ENCODE measurements at places on chromosomes 3 and 15.

- no peak for DNase-seq
Observed at GRCh38 chr15:101089579-101090427, 162.0 kb downstream of the CHSY1 start.

DNA sequence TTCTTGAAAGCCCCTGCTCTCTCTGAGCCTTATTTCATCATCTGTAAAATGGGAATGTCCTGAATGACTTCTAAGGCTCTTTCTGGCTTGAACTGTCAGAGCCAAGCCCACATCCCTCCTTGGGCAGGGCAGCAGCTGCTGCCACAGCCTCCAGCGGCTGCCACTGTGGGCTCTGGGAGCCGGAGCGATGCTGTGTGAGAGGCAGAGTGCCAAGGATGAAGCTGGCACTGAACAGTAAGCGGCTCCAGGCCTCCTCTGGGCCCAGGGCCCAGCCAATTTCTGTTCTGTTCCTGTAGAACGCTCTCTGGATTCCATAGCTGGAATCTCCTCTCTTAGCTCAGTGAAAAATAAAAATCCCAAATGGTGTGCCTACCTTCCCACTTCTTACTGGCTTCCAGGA is 4.4 kb downstream of the CPLX3 start:
- DNase-seq = no peak

- DNase-seq = no peak
Observed at GRCh38 chr3:197027151-197027895, 2.3 kb downstream of the MELTF start.

GRCh38 chr15:89569090-89569745 is 6.1 kb upstream of the TICRR start:
- DNase-seq = no peak

GRCh38 chr3:69738859-69739203 is 433 bp upstream of the MITF start:
- DNase-seq = no peak

DNA sequence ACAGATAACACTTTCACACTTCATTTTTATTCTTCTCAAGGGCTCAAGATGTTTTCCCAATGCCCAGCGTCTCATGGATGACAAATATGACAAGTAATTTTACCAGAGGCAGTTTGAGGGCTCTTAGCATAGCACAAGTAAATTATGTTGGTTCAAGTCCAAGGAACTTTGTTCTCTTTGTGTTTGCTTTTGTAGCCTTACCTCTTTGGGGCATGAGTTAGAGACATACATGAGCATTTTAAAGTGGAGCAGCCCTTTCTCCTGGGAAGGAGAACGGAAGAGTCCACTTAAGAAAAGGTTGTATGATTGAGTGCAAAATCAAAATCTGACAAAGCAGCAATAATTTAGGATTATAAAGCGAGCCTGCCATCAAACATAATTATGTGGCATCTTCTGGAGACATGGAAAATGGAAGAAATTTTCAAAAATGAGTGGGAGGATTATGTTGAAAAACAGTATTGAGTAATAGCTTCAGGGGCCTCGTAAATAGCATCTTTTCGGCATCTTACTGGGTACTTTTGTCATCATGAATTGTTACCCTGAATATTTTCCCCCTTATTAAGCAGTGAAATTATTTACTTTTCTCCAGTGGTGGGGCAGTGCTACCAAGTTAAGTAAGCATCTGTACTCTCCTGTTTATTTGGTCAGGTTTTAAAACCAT is 65.9 kb downstream of the PGPEP1L start:
- DNase-seq = no peak

- DNase-seq = no peak
Observed at GRCh38 chr3:134299185-134299887, 48.7 kb upstream of the RYK start.

- no peak for DNase-seq
Observed at GRCh38 chr3:61252836-61253235, 1.6 kb upstream of the FHIT start.

DNA sequence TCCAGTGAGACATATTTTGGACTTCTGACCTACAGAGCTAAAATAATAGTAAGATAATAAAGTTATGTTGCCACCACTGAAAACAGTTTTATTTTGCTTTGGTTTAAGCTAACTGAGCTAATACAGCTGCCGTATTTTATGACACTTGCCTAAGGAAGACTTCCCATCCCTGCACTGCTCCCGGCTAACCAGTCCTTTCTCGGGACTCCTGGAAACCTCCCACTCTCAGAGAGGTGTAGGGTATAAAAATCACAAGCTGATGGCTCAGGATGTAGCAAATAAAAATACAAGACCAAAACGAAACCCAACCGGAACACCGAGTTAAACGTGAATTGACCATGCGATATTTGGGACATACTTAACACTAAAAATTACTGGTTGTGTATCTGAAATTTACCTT is 448 bp upstream of the KBTBD12 start:
- no peak for DNase-seq

GRCh38 chr3:174498638-174499037 is 360.5 kb upstream of the NAALADL2 start:
- no peak for DNase-seq

DNA sequence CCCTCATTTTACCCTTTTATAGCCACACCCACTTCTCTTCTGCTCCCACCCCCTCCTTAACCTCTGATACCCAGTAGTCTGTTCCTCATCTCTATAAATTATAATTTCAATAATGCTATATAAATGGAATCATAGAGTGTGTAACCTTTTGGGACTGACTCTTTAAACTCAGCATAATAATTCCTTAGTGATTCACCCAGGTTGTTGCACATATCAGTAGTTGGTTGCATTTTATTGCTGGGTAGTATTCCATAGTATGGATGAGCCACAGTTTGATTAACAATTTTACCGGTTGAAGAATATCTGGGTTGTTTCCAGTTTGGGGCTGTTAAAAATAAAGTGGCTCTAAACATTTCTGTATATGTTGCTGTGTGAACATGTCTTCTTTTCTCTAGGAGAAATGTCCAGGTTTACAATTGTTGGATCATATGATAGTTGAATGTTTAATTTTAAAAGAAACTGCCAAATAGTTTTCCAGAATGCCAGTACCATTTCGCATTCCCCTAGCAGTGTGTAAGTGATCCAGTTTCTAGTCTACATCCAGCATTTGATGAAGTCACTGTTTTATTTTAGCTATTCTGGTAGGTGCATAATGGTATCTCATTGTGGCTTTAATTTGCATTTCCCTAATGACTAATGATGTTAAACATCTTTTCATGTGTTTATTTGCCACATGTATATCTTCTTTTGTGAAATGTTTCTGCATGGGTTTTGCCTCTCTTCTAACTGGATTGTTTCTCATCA is 68.5 kb downstream of the VPS8 start:
- DNase-seq = no peak

GRCh38 chr15:89346516-89347231 is 12.1 kb upstream of the POLG start:
- DNase-seq = no peak

GRCh38 chr3:52128118-52128683 is 26.0 kb downstream of the POC1A start:
- no peak for DNase-seq

GRCh38 chr3:160398820-160399124 is 253 bp downstream of the IFT80 start:
- DNase-seq = no peak

GRCh38 chr3:54957711-54958110 is 29.9 kb upstream of the LRTM1 start:
- DNase-seq = no peak

- peak; percentile 14 for DNase-seq
Observed at GRCh38 chr3:150495563-150496168, 50.6 kb downstream of the SERP1 start.

- DNase-seq = no peak
Observed at GRCh38 chr15:89363133-89363532, 28.5 kb upstream of the POLG start.

DNA sequence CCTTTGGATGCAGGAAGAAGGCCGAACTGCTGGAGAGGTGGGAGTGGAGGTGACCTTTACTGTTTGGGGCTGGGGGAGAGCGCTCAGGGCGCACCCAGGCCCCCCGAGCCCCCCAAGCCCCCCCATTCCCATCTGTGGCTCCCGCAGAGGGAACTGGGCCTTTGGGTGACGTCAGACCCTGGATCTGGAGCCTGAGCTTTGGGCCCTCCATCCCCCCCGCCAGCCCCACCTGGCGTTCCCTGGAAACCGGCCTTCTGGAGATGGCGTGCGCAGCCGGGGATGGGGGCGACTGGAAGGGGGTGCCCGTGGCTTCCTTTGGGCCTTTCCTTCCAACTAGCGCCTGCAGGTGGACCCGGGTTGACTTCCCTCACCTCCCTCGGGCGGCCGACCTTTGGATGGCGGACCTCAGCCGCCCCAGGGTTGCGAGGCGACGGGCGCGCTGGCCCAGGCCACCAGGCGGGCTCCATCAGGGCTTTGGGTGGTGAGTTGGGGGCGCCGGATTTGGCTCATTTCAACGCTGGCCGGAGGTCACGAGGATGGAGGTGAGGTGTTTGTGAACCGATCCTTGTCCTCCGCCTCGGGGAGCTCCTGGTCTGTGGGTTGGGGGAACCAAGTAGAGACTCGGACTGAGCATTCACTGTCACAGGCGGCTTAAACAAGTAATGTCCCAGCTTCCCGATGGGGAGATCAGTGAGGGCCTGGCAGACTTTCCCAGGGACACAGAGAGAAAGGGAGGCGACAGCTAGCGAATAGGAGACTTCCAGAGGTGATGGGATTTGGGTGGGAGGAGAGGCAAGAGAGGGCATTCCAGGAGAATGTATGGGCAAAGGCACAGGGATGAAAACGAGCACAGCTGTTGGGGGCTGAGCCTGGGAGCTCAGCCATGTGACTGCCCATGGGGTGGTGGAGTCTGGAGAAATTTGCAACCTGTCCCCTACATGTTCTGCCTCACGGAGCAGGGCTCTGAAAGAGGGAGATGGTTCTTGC is 709 bp downstream of the SCAMP5 start:
- peak; percentile 47 for DNase-seq

DNA sequence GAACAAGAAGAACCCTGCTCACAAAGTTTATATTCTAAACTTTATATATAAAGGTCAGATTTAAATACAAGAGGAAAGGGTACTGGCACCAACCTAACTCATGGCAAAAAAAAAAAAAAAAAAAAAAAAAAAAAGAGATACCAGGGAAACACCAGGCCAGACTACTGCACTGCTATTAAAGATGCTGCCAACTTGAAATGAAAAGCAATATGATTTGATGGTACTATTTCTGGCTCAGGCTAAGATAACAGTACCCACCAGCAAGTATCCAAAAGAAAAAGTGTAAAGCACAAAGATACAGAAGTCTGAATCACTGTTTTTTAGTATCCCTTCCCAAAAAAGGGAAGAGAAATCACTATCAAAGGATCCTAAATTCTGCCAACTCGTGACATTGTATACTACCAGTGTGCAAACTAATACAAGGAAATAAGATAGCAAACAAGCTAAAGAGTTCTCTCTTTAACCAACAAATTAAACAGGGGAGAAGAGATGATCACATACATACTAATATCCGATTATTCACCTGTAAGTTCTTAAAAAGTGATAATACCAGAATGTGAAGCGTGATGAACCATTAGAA is 28.4 kb downstream of the PEAK1 start:
- no peak for DNase-seq

DNA sequence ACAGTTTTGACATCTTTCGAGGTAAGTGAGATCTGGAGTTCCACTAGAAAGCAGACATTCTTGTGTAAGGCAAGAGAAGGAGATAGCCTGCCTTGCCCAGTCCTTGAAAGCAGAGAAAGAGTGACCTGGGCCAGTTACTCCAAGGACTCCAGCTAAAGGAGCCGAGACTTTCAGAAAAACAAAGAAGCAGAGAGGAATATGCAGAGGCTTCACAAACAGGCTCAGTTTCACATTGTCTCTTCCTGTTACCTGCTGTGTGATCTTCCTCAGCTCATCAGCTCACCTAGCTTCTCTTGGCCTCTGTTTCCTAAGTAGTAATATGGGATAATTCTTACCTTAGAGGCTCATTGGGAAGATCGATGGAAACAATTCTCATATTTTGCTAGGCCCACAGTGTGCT is 81.0 kb downstream of the CDC25A start:
- no peak for DNase-seq

GRCh38 chr15:36430726-36431265 is 148.6 kb upstream of the CDIN1 start:
- DNase-seq = no peak

DNA sequence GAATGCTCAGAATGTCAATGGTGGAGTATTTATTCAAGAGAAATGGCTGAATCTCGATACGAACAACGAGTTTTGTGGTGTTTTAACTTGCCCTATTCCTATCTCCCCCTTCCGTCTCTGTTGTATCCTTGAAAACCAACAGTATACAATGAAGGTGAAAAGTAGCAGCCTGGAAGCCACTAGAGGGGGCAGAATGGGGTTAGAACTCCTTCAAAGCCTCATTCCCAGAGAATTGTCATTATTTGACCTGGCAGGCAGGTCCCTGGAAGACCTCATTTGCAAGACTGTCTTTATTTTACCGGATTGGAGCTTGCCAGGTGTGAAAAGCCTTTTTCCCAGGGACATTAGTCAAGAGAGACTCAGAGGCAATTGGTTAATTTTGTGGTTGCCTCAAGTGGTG is 139.4 kb downstream of the LRRC28 start:
- DNase-seq = no peak

- DNase-seq = no peak
Observed at GRCh38 chr15:58190419-58190818, 52.2 kb downstream of the AQP9 start.

GRCh38 chr3:138457863-138458735 is 23.7 kb downstream of the ESYT3 start:
- DNase-seq = no peak

- no peak for DNase-seq
Observed at GRCh38 chr3:103712320-103713008, 1277.6 kb downstream of the ZPLD1 start.

GRCh38 chr3:166304584-166304983 is 467.4 kb upstream of the BCHE start:
- no peak for DNase-seq

GRCh38 chr3:187101184-187102072 is 37.9 kb downstream of the RPL39L start:
- DNase-seq = no peak

- DNase-seq = no peak
Observed at GRCh38 chr3:111848283-111848682, 10.8 kb upstream of the PHLDB2 start.

DNA sequence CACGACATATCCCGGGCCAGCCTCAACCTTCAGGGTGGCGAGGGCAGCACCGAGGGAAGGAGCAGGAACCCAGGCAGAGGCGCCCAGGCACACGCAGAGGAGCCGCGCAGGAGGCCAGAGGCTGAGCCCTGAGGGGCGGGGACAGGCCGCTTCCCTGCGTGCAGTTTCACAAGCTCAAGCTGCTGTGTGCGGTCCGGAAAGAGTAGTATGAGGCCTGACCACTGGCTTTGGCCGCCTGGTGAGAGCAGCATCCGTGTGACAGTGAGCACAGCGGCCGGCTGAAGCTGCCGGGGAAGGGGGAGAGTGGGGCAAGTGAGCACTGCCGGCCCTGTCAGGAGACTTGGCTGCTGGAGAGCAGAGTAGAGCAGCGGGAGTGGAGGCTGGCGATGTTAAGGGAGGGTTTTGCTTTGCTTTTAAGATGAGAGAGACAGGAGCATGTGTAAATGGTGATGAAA is 8.7 kb downstream of the ZDHHC19 start:
- no peak for DNase-seq

Data from nephron progenitor cell (in vitro differentiated cells).